ENCODE measurements at places on chromosomes 13 and 19. TPM values are rescaled to one million over a fixed set of nuclear protein-coding genes. Genes with fewer than 3 reads are reported as not detected.

SPRED3 gene
- 1.4 TPM for total RNA-seq

RAD23A gene
- 66.1 TPM for total RNA-seq

CD320 gene
- total RNA-seq, result 37.4 TPM

PRR36 gene
- total RNA-seq, result not detected

SIGLECL1 gene
- total RNA-seq, result not detected

IQCN gene
- under 0.01 TPM for total RNA-seq

PRR19 gene
- not detected for total RNA-seq

WDR87 gene
- total RNA-seq, result not detected

GTPBP3 gene
- 15.3 TPM for total RNA-seq

URAD gene
- total RNA-seq, result not detected

KIR2DL3 gene
- not detected for total RNA-seq

OLFM2 gene
- total RNA-seq, result 0.46 TPM

RFPL4AL1 gene
- not detected for total RNA-seq

SNAPC2 gene
- 16.3 TPM for total RNA-seq

PTGER1 gene
- 1.2 TPM for total RNA-seq

PSG7 gene
- not detected for total RNA-seq

POMP gene
- 350 TPM for total RNA-seq

TMEM38A gene
- total RNA-seq, result 2.6 TPM

SPRYD7 gene
- 4.2 TPM for total RNA-seq

STAP2 gene
- total RNA-seq, result 10.1 TPM

MBD3L3 gene
- total RNA-seq, result not detected

SIAH3 gene
- not detected for total RNA-seq

ZNF724 gene
- 10.2 TPM for total RNA-seq

ZNF763 gene
- under 0.01 TPM for total RNA-seq

PRDX2 gene
- total RNA-seq, result 258 TPM

REX1BD gene
- total RNA-seq, result 79.9 TPM

C13orf46 gene
- total RNA-seq, result under 0.01 TPM

RASGRP4 gene
- total RNA-seq, result not detected

HPN gene
- total RNA-seq, result not detected

ARID3A gene
- total RNA-seq, result 2.7 TPM

CD70 gene
- total RNA-seq, result not detected

PET100 gene
- total RNA-seq, result 41.3 TPM

FBXO17 gene
- total RNA-seq, result 21.8 TPM

CLIP3 gene
- 1.9 TPM for total RNA-seq

TBXA2R gene
- total RNA-seq, result 0.30 TPM

PSG11 gene
- not detected for total RNA-seq

MARK4 gene
- 7.8 TPM for total RNA-seq
